ENCODE measurements at places on chromosomes 1 and 21.

DNA sequence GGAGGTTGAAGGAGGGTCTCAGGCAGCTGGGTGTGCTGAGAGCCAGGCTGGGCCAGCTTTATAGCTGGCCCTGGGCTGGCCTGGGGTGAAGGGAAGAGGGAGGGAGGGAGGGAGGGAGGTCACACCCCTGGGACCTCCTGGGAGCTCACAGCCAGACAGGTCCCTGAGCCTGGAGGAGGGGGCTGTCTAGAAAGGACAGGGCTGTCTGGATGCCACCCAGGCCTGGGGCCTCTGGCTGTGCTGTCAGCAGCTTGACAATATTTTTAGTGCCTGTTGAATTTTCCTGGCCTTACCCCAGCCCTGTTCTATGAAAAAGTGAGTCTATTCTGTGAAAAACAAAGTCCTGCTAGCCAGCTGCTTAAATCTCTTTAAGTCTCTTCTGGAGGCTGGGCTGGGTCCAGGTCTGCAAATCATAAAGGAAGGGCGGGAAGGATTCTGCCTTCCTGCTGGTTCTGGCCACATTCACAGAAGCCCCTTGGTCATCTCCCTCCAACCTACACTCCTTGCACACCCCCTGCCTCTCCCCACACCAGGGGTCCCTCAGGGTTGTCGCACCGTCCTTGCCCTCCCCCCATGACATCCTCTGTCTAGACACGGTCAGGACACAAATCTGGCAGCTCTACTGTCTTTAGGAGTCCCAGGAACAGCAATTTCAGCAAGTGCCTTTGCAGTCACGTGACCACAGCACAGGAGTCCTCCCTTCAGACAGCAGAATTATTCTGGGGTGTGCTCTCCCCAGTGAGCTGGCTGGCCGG, at the start of gene LEFTY2:
TSS of gene LEFTY2 (minus strand) at position 34 of the 755 bp plus-strand sequence. CDS start 80 bp downstream, outside the sequence.
- no peak for DNase-seq
- no peak within 1 kb of the TSS for H3K27ac ChIP-seq
- no peak within 1 kb of the TSS for H3K4me3 ChIP-seq
- H3K36me3 ChIP-seq, result no peaks in the 10 kb centered on the region

DNA sequence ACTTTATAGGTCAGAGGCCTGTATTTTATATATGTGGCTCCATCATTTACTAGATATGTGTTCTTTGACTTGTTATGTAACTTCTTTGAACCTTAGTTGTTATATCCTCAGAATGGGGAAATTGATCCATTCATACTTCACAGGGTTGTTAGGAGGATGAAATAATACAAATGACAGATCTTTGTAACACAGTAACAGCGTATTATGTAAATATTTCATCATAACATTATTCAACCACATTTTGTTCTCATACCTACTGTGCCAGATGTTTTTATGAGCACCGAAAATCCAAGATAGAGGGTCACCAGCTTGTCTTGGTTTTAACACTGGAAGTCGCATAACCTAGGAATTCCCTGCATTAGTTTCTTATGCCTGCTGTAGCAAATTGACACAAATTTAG, 3.3 kb downstream of the SUCO start:
- no peak overlapping the region for H3K4me3 ChIP-seq
- H3K27me3 ChIP-seq, result no peaks in the 10 kb centered on the region
- H3K27ac ChIP-seq, result peak overlapping the region; percentile 32
- H3K36me3 ChIP-seq, result peaks cover 41% of the 10 kb centered on the region

DNA sequence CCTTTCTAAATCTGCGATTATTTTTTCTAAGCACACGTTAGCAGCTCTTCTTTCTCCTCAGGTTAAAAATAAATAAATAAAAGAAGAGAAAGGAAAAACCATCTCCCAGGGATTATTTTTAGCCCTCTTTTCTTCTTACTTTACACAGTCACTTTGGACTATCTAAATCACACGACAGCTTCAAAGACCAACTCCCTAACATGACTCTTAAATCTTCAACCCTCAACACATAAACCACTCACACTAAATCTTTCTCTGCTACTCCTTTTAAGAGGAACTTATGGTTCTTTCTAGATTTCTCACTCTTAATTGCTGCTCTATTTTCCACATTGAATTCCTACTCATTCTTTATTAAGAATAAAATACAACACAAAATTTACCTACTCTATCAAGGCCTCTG, 1095.0 kb upstream of the B3GALT2 start:
- H3K27me3 ChIP-seq, result no peaks in the 10 kb centered on the region
- no peaks in the 10 kb centered on the region for H3K4me1 ChIP-seq
- DNase-seq, result no peak

- H3K36me3 ChIP-seq, result peaks cover 23% of the 10 kb centered on the region
- H3K4me1 ChIP-seq, result peaks cover 64% of the 10 kb centered on the region
- peak overlapping the region; percentile 71 for H3K27ac ChIP-seq
- no peak overlapping the region for H3K4me3 ChIP-seq
- DNase-seq, result no peak
- no peaks in the 10 kb centered on the region for H3K27me3 ChIP-seq
Measured at GRCh38 chr1:64984106-64984505, 17.8 kb upstream of the JAK1 start.
